Stimulated activated CD4-positive, alpha-beta T cell treated with anti-CD3 and anti-CD28 coated beads, TNF-alpha, amount 100 ng/mL, for 48 hours (primary cell): ENCODE measurements at places on chromosomes 7 and 10.
A peak's percentile ranks its signal among the peaks of the same experiment; 100 is the strongest.

- peak; percentile 84 for DNase-seq
Measured at GRCh38 chr7:139680676-139681462, 96.9 kb downstream of the HIPK2 start.

DNA sequence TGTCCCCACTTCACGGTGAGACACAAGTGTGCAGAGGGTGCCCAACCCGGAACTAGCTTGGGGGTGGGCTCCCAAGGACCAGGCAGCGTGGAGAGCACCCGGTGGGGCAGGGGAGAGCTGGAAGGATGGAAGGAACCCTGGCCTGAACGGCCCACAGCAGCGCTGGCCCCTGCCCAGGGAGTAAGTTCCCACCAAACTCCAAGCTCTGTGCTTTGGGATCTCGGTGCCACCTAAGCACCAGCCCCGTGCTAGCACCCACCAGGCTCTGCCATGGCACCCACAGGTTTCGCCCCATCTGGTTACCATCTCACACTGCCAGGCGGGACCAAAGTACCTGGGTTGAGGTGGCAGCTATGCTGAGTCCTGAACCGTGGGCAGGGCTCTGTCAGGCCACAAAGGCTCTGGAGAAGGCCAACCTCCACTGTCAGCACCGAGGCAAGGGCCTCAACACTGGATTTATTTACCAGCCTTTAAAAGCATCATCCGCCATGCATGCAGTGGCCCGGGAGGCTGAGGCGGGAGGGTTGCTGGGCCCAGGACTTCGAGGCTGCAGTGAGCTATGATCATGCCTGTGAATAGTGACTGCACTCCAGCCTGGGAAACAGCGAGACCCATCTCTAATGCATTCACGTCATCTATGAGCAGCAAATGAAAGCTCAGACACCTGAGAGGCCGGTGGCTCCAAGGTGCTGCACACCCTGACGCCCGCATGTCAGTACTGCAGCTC lies 16.0 kb downstream of the GPER1 start:
- no peak for DNase-seq

- no peak for DNase-seq
Measured at GRCh38 chr10:61179771-61180170, 235.8 kb upstream of the RHOBTB1 start.

- no peak for DNase-seq
Measured at GRCh38 chr7:108136191-108136688, 6.1 kb upstream of the LAMB4 start.

GRCh38 chr7:29063872-29064271 lies 82.5 kb downstream of the CPVL start:
- DNase-seq = no peak
